ENCODE measurements at places on chromosomes 1 and 21. TPM values are rescaled to one million over a fixed set of nuclear protein-coding genes. Genes with fewer than 3 reads are reported as not detected.

Gene GABPB2
- polyA plus RNA-seq = 14.9 TPM

Gene KMO
- polyA plus RNA-seq = 24.4 TPM

Gene C1orf185
- polyA plus RNA-seq = not detected

Gene KIF21B
- 2.6 TPM for polyA plus RNA-seq

Gene RBM11
- polyA plus RNA-seq = 6.0 TPM

Gene SLAMF7
- 0.55 TPM for polyA plus RNA-seq

Gene C1QC
- polyA plus RNA-seq = 15.6 TPM

Gene CFAP45
- 3.7 TPM for polyA plus RNA-seq

Gene ANGPTL7
- not detected for polyA plus RNA-seq

Gene NHLH1
- polyA plus RNA-seq = 0.27 TPM

Gene ATP6V0B
- 165 TPM for polyA plus RNA-seq

- DNase-seq = no peak
These were observed 36.9 kb upstream of the QSOX1 start for GRCh38 chr1:180117764-180118116.

GRCh38 chr1:28482138-28482537, 23.7 kb upstream of the RCC1 start:
- DNase-seq = no peak

GRCh38 chr21:39657091-39657689, 44.5 kb downstream of the B3GALT5 start:
- DNase-seq = no peak

- no peak for DNase-seq
These were observed 32.3 kb downstream of the LRRC8B start for GRCh38 chr1:89556726-89557444.

GRCh38 chr1:121408354-121408753, 223.6 kb downstream of the SRGAP2C start:
- DNase-seq = no peak

DNA sequence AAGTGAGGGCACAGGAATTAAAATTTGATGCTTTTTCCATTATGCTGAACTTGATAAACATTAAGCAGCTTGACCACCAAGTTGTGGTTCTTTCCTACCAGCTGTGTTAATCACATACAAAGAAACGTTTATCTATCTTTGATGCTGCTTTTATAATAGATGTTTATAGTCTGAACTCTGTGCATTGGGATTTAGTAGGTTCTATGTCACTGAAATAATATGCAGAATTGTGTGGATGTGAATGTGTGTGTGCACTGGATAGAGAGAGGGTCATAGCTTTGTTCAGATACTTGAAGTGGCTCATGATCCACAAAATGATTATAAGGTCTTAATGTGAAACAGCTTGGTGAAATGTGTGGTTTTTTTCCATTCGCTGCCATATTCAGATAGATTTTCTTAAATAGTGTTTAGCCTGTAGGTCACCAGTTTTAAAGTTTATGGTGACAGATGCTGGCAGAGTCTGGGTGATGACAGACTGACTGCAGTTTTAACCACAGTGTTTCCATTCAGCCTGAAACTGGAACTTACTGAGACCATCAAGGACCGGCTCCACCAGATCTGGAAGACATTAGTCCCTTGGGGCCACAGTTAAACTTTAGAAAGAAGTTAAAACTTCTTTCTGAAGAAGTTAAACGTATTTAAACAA, 10.2 kb downstream of the DDI2 start:
- DNase-seq = no peak

DNA sequence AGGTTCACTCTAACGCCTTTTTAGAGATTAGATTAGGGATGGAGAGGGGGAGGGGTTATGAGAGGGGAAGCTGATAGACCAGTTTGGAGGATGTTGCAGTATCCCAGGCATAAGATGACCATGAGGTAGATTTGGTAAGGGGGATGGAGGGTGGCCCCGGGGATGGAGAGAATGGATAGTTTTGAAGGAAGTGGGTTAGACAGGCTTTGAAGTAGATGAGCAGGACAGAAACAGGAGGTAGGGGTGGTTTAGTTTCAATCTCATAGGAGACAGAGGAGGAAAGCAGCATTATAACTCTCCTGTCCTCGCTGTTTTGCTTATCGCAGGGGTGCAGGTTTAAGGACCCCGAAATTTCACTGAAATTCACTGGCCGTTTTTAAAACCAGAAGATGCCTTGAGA, 11.8 kb downstream of the UBIAD1 start:
- no peak for DNase-seq

DNA sequence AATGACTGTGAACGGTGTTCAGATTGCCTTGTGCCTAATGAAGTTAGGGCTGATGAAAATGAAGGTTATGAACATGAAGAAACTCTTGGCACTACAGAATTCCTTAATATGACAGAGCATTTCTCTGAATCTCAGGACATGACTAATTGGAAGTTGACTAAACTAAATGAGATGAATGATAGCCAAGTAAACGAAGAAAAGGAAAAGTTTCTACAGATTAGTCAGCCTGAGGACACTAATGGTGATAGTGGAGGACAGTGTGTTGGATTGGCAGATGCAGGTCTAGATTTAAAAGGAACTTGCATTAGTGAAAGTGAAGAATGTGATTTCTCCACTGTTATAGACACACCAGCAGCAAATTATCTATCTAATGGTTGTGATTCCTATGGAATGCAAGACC, 96.6 kb downstream of the ZFYVE9 start:
- no peak for DNase-seq

GRCh38 chr1:221874285-221875003, 132.6 kb upstream of the DUSP10 start:
- no peak for DNase-seq

- no peak for DNase-seq
These were observed 14.0 kb downstream of the PKNOX1 start for GRCh38 chr21:42988236-42988965.

DNA sequence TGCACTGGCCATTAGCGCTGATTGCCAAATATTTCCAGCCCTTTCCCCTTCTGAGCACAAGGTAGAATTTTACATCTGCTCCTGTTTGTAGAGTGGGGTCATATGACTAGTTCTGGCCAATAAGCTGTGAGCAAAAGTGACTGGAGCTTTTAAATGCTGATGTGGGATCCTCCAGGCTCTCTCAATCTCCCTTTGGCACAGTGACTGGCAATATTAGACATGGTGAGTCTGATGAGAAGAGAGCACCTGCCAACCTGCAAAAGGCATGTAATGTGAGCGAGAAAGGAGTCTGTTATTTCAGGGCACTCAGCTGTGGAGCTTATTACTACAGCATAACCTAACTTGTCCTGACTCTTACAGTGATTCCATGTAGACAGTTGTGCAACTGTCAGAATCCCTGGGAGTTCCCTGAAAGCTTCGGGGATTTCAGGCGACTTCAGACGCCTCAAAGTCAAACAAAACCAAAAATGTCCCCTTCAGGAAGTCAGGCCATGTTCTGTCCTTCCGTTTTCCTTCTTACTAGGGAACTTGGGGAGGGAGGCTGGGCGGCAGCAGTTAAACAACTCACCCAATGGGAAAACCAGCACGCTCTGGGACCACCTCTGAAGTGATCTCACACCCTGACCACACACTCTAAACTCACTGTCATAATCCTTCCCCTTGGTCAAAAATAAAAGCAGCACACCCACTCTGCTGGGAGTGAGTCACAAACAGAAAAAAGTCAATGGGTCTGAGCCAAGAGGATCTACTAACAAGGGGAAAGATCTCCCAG, 3.6 kb upstream of the RASSF5 start:
- no peak for DNase-seq

- no peak for DNase-seq
These were observed 207.9 kb upstream of the LYPLAL1 start for GRCh38 chr1:218965821-218966220.

- no peak for DNase-seq
These were observed 917 bp downstream of the MEX3A start for GRCh38 chr1:156081180-156081916.

DNA sequence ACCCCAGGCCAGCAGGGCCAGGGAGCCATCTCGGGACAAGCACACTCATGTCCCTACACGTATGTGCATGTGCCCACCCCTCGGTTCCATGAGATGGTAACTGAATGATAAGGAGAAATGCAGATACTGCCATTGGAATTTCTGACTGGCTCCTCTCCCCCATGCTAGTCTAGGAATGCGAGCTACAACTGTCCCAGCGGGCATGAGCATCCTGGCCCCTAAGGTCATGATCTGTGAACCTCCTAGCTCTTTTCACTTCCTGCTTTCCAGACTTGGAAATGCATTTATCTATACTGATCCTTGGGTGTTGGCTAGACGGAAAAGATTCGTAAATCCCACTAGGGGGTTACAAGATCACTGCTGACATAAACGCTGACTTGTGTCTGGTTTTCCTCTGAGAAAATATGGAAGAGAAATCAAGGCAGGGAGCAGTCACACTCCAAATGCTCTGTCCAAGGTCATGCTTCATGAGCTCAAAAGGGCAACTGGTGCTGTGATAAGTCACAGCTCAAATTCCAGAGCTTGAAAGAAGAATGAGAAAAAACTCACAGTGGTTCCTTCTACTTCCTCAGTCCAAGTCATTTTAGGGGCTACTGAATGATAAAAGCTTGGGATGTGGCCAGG, 49.8 kb downstream of the SLC45A1 start:
- no peak for DNase-seq

- DNase-seq = no peak
These were observed 21.4 kb downstream of the IGFN1 start for GRCh38 chr1:201212056-201212455.

- no peak for DNase-seq
These were observed 137.7 kb downstream of the SETD4 start for GRCh38 chr21:35922618-35923017.

GRCh38 chr21:43908167-43908566, 43.1 kb downstream of the AGPAT3 start:
- no peak for DNase-seq

DNA sequence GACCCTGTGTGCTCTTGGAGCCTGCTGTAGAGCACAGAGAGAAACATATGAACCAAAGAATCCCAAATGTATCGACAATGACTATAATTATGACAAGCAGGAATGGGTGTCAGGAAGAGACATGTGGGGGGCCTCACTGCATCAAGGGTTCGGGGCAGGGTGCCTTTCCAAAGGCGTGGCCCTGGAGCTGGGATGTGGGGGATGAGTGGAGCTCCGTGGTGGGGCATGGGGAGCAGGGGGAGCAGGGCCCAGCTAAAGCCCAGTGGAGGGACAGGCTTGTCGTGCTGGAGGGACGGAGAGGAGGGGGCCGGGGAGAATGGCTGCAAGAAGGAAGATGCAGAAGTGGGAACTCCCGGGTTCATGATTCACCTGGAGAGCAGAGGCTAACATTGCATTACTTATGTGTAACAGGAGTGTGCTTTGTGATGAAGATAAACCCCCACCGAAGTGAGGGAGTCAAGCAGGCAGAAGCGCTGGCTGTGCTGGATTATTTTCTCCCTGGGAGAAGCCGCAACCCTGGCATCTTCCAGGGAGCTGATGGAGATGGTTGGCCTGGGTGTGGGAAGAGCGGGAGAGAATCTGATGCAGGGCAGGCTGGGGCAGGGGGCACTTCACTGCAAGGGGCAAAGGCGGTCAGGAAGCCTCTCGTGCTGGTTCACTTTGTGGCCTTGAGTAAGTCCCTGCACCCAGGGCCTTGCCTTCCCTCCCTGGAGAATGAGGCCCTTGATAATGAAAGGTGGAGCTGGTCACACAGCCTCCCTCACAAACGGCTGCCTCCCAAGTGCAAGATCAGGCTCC, 124.6 kb upstream of the RUNX3 start:
- no peak for DNase-seq

DNA sequence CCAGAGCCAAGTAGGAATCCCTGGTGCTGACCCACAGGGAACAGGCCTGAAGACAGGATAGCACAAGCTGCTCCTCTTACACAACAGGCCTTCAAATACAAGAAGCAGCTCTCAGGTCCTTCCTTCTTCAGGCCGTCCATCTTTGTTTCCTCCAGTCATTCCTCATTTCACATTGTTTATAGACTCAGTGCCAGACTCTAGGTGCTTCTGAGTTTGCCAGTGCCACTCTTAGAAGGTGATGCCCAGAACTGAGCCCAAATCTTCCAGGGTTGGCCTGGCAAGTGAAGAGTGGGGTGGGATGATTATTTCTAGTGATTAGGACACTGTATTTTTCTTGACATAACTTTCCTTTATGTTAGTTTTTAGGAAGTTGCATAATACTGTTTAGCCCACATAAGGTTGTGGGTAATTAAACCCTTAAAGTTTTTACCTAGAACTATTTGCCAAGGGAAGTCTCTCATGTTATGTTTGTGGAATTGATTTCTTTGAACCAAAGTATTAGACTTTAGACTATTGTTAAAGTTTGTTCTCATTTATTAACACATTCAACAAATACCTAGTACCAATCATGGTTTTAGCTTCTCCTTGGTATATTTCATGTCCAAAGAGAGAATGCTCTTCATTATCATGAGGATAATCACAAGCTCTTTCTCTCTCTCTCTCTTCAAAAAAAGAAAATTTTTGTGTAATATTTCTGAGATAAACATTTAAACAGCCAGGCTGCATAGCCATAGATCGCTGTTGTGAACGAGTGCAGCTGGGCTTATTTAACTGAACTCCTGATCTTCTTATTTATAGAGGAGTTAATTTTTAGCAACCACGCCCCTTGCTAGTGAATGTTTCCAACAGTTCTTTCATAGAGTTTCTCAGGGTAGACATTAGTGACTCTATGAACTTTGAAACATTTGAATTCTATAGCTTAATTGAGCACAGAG, 47.7 kb downstream of the PGM1 start:
- DNase-seq = no peak

GRCh38 chr1:182601416-182601786, 2.8 kb downstream of the RGS16 start:
- DNase-seq = no peak

DNA sequence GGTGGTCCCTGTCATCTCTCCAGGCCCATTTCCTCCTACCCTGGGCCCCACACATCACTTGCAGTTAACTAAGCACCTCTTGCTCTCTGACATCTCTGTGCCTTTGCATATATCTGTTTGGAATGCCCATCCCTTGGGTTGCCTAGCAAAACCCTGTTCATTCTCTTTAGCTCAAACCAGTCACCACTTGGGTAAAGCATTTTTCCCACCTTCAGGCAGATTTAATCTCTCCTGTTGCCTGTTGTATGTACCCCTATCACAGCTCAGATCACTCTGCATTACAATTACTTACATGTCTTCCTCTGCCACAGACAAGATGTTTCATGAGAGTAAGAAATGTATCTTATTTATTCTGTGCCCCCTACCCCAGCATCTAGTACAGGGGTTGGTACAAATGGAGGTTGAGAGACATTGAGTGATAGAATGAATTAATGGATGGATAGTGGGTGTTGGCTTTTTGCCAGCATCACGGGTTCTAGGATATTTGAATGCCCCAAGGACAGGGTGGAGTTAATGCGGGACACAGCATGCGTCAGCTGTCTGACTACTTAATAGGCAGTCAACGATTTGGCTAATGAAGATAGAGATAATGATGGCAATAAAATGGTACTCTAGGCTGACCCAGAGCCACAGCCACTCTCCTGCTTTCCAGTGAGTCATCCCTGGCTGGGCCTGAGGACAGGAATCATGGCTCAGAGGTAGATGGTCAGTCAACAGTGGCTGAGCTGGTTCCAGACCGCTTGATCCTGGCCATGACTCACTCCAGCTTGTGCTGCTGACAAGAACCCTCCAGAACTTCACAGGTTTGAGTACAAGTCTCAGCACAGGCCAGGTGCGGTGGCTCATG, 6.5 kb downstream of the NR0B2 start:
- no peak for DNase-seq
